Frontal cortex (tissue), 4 donors: ENCODE measurements at places on chromosomes 11 and 22.

- no peak for DNase-seq
Observed at GRCh38 chr11:126129727-126130671, 67.3 kb upstream of the CDON start.

GRCh38 chr11:124763156-124763947 is 1.3 kb upstream of the ESAM start:
- DNase-seq: no peak

- no peak for DNase-seq
Observed at GRCh38 chr22:36899498-36899897, 13.9 kb upstream of the CSF2RB start.

GRCh38 chr11:34840736-34841386 is 75.3 kb downstream of the APIP start:
- DNase-seq: no peak

GRCh38 chr11:67996051-67996450 is 7.8 kb downstream of the UNC93B1 start:
- DNase-seq: no peak

DNA sequence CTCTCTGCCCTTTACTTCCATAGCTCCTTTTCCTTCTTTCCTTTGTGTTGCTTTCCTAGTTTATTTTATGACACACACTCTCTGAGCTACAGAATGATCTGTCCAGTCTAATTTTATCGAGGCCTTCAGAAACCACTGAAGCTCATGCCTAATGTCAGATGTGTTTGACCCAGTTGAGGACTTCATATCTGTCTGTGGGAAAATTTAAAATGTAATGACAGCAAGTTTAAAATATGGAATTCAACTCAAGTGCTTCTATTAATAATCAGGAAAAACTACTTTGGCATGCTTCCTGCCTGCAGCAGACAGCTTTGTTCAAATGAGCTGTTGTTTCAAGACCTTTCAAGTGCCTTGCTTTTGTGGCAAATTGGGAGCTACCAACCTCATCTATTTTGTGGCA is 261.8 kb upstream of the MTNR1B start:
- DNase-seq: no peak

DNA sequence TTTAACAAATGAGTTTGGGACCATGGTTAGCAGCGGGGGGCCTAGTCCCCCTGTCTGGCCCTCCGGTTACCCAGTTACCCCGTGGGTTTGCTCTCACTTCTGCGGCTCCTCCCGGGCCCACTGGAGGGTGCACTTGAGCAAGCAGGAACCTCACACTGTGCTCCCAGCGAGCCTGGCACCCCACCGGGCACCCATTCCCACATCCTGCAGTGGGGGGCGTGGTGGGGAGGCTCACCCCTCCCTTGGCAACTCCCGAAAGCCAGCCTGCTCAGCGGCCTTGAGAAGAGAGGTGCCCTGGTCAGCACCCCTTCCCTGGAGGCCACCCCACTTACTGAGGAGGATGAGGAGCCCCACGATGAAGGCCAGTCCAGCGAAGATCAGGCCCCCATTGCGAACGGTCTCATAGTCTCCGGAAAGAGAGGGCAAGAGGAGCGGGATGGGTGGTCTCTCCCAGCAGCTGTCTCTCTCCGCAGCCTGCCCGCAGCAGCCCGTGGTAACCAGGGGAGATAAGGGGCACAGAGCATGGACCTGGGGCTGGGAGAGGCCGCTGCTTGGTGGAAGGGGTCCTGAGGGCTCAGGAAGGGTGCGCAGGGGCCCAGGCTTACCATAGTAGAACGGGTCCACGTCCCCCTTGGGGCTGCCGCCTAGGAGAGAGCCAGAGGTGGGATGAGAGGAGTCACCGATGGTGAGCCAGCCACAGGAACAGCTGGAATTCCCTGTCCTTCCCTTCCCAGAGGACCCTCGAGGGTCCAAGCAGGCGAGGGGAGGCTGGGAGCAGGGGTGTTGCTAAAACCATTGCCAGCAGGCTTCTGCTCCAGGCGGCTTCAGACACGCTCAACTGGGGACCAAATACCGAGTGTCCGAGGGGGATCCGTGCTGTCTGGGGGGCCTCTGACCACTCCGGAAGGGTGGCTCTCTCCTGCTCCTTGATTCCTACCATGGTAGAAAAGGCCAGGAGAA is 2.2 kb downstream of the FXYD2 start:
- peak; percentile 64 for DNase-seq

DNA sequence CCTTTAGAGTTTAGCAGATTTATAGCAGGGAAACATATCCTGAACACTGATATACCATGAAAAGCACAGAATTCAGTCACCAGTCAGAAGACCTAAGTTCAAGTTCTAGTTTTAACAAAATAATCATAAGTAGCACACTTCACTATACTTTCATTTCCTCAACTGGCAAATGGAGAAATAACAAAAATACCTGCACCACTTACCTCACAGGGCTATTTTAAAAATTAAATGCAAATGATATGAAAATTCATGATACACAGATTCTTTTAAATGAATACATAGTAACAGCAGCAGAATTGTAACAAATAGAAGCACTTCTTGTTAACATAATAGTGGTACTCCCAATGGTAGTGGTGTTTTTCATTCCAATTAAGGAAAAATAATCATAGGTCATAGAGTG is 139.0 kb downstream of the FCHSD2 start:
- no peak for DNase-seq

- DNase-seq: no peak
Observed at GRCh38 chr11:68658661-68659060, 25.7 kb upstream of the GAL start.

DNA sequence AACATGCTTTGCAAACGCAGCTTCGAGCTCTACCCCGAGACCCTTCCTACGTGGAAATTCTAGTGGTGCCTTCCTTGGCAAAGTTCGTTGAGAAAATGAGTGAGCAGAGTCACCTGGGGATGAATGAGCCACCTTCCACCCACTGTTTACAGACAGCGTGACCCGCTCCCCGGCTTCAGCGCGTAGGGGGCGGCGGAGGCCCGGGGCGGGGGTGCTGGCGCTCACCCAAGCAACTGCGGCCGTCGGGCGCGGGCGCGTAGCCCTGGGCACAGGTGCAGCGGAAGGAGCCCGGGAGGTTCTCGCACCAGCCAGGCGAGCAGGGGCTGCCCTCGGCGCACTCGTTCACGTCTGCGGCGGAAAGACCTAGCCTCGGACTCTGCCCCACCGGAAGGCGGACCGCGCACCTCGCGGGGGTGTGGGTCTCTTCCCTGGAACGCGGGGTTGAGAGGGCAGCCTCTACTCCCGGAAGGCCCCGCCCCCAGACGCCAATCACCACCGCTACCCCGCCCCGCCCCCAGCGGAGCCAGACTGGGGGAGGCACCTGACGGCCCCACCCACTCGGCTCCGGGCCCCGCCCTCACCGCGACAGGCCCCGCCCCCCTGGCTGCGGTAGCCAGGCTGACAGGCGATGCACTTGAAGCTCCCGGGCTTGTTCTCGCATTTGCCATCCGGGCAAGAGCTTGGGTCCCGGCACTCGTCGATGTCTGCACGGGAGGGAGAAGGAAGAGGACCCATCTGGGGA is 11.8 kb downstream of the LTBP3 start:
- DNase-seq: peak; percentile 82

- DNase-seq: no peak
Observed at GRCh38 chr22:45640291-45640940, 31.2 kb upstream of the ATXN10 start.

DNA sequence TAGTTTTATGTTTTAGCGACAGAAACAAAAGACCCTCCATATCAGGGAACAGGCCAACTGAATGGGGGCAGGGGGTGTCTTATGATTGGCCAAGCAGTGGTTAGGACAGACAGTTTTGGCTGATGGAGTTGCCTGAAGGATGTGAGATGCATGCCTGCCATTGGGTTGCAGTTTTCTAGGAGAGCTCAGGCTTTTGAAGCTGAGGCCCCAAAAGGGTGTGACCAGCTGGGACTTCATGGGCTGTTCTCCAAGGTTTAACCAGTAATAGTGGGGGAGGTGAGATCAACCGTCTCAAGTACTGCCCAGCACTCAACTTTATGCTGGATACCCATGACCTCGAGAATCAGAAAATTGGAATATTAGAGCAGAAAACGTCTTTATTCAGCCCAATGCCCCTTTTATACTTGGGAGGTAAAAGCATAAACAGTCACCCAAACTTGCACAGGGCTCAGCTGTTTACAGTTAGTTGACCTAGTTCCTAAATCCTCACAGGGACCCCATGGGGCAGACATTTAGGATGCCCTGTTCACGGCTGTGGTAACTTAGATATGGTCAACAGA is 13.5 kb downstream of the DTX4 start:
- DNase-seq: no peak

- DNase-seq: no peak
Observed at GRCh38 chr11:128341280-128342248, 245.8 kb downstream of the ETS1 start.

GRCh38 chr22:31737932-31738331 is 12.0 kb downstream of the PRR14L start:
- DNase-seq: no peak

- DNase-seq: no peak
Observed at GRCh38 chr22:39634530-39635405, 64.2 kb downstream of the CACNA1I start.

GRCh38 chr11:67356864-67357561 is 3.7 kb upstream of the POLD4 start:
- DNase-seq: peak; percentile 72

DNA sequence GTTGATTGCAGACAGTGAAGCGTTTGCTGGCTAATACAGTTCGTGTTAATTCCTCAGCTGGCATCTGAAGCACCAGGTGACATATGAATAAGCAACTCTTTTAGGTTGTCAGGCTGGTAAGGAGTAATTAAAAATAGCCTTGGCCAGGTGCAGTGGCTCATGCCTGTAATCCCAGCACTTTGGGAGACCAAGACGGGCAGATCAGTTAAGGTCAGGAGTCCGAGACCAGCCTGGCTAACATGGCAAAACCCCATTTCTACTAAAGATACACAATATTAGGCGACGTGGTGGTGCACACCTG is 74.9 kb downstream of the CECR2 start:
- no peak for DNase-seq

DNA sequence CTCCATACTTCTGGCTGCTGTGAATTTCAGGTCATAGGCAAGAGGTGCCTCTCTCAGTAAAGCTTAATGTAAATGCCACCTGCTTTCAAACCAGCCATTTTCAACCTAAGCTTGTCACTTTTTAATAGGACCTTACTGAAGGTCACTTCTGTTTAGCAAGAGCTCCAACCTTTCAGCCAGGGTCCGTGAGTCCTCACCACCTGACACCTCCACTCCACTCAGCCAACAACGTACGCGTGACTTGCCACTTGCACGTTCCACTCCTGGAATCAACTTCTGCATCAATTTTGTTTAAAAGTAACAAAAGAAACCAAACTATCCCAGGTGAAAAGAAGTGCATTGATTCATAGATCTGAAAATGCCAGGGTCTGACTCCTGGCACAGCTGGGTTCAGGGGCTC is 114.4 kb downstream of the TRIM29 start:
- no peak for DNase-seq

- DNase-seq: no peak
Observed at GRCh38 chr22:37148031-37148651, 1.6 kb downstream of the IL2RB start.

DNA sequence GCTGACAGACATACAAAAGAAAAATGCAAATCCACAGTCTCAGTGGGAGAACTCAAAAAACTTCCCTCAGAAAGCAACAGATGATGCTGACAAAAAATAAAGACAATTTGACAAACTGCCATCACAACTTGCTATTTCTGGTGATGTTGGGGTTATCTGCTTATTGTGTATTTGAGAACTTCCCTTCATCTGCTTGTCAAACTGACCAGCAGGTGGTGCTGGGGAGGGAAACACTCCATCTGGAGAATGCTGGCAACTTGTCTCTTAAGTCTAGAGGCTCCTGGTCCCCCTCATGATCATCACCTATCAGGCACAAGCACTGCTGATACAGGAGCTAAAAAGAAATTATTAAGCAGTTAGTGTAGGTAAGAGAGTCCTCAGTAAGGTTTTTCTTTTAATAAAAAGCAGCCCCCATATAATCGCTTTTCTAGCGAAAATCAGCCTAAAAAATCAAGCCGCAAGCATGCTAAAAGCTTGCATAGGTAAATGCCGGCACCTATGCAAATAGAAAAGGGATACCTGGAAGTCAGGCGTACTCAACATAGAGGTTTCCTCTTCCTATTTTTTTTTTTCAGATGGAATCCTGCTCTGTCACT is 9.8 kb upstream of the FAM111B start:
- DNase-seq: peak; percentile 7
